ENCODE measurements at places on chromosomes 7 and 10. TPM values are rescaled to one million over a fixed set of nuclear protein-coding genes. Genes with fewer than 3 reads are reported as not detected.

Gene BRAF
- 21.1 TPM for polyA plus RNA-seq

Gene TBC1D12
- polyA plus RNA-seq: 7.8 TPM

Gene FGFR2
- 0.10 TPM for polyA plus RNA-seq

Gene PKD2L1
- not detected for polyA plus RNA-seq

Gene HMX3
- polyA plus RNA-seq: not detected

Gene DNTT
- polyA plus RNA-seq: not detected

DNA sequence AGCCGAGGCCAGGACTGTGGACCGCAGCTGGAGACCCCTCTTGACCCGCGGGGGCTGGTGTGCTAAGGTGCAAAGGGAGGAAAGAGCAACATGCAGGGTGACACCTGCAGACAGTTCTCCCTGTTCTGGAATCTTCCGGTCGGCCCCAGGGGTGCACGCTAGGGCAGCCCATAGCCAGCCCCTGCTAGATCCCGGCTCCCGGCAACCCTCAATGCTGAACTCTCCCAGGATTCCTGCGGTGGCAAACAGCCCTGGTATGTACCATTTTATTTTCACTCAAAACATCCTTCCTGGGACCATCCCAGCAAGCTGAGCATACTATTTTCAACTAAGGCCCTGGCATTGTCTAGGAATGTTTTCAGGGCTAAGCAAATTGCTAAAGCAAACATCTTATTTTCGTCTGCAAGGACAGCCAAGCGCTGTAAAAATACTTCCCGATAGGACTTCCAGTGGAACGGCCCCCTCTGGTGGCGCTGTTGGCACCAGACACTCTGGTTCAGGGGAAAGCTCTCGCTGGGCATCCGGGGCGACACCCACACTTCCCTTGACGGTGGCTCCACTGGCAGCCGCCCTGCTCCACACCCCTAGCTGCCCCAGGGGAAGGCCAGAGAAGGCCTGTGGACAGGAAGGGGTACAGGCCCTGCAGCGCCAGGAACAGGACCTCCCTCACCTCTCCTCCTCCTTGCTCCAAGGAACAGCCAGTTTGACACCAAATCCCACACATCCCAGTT, 99.4 kb downstream of the CTBP2 start:
- DNase-seq: peak; percentile 80
- peak overlapping the region; percentile 73 for H3K27ac ChIP-seq
- peaks cover 2% of the 10 kb centered on the region for H3K36me3 ChIP-seq
- peaks cover 52% of the 10 kb centered on the region for H3K4me1 ChIP-seq

DNA sequence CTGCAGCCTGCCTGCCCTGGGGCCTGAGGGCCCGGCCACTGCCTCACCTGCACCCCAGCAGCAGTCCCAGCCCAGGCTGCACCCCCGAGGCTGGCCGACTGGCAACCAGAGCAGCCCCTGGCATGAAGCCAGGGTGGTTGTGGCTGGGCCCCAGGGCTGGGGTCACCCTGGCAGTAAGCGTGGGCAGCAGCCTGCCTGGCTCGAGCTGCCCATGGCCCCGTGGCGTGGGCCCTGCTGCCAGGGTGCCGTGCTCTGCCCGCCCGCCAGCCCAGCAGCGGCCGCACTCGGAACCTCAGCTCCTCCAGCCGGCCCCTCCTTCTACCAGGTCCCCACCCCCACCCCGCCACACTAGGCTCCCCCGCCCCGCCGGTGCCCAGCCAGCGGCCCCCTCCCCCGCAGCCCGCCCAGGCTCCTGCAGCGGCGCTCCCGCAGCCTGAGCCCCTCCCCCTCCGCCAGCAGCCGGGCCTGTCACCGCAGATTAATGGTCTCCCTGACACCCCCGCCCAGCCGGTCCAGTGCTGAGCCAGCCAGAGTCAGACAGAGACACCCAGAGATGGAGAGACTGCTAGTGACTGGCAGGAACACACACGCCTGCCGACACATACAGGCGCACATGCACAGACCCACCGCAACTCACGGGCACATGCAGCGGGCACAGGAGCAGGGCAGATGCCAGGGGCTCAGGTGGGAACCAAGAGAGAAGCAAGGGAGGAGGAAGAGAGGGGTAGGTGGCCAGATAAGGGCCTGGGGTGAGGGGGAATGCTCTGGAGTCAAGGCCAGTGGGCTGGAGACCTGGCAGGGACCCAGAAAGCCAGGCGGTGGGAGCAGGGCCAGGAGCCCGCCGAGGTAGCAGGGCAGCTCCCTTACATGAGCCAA, 22.4 kb downstream of the KCNH2 start:
- peak; percentile 56 for DNase-seq
- H3K36me3 ChIP-seq: no peaks in the 10 kb centered on the region
- no peaks in the 10 kb centered on the region for H3K4me1 ChIP-seq

DNA sequence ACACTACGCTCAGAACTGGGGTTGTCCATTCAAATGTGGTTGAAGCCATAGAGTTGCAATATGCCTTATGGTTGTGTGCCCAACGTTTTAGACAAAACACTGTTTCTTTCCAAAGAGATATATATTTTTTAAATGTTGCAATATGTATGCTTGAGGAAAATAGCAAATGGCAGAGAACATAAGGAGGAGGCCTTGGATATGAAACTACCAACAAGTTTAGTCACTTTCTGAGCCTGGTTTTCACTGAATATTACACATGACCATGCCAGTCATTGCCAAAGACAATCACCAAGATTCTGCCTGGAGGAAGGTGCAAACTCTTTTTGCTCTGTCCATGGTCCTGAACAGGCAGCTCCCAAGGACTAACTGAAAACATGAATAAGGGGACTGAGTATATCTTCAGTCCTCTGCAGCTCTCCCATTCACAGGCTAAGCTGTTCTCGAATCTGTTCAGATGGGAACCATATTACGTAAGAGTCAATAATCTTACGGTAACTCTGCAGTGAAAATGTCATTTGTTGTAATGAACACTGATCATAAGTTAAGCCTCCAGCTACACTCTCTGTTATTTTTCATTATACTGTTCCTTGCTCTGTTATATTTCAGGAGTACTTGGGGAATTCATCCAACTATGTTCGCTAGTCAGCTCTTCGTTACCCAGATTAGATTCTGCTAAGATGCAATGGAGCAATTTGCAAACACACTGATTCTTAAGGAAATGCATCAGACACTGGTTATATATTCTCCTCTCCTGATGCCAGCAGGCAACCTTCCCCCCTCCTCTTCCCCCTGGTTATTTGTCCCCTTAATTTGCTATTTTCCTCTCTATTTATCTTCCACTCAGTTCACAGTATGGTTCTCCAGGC, 90.7 kb upstream of the C1QL3 start:
- no peaks in the 10 kb centered on the region for H3K4me1 ChIP-seq
- no peaks in the 10 kb centered on the region for H3K27me3 ChIP-seq
- peak; percentile 42 for DNase-seq
- no peaks in the 10 kb centered on the region for H3K36me3 ChIP-seq

- H3K27me3 ChIP-seq: no peaks in the 10 kb centered on the region
- DNase-seq: peak; percentile 83
- H3K4me3 ChIP-seq: no peak overlapping the region
These were observed 1277.1 kb downstream of the GATA3 start for GRCh38 chr10:9331583-9332008.

DNA sequence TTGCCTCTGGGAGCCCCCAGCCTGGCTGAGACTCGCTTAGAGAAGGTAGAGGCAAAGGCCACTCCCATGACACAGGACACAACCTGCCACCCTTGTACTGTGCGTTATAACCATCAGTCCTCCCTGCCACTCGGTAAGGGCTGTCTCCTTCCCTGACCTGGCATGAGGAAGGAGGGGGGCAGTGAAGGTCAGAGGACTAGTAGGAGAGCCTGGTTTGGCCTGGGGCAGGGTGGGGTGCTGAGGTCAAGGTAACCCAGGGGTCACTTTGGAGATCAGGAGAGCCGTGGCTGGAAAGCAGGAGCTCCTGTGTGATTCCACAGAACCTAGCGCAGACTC, 6.9 kb upstream of the TNRC18 start:
- no peaks in the 10 kb centered on the region for H3K27me3 ChIP-seq
- no peak overlapping the region for H3K4me3 ChIP-seq
- H3K27ac ChIP-seq: no peak overlapping the region
- H3K36me3 ChIP-seq: peaks cover 4% of the 10 kb centered on the region

GRCh38 chr10:30247704-30248103, 101.4 kb downstream of the MTPAP start:
- no peaks in the 10 kb centered on the region for H3K27me3 ChIP-seq
- no peak for DNase-seq
- no peaks in the 10 kb centered on the region for H3K36me3 ChIP-seq
- H3K4me3 ChIP-seq: no peak overlapping the region
- no peaks in the 10 kb centered on the region for H3K4me1 ChIP-seq
- H3K27ac ChIP-seq: no peak overlapping the region

DNA sequence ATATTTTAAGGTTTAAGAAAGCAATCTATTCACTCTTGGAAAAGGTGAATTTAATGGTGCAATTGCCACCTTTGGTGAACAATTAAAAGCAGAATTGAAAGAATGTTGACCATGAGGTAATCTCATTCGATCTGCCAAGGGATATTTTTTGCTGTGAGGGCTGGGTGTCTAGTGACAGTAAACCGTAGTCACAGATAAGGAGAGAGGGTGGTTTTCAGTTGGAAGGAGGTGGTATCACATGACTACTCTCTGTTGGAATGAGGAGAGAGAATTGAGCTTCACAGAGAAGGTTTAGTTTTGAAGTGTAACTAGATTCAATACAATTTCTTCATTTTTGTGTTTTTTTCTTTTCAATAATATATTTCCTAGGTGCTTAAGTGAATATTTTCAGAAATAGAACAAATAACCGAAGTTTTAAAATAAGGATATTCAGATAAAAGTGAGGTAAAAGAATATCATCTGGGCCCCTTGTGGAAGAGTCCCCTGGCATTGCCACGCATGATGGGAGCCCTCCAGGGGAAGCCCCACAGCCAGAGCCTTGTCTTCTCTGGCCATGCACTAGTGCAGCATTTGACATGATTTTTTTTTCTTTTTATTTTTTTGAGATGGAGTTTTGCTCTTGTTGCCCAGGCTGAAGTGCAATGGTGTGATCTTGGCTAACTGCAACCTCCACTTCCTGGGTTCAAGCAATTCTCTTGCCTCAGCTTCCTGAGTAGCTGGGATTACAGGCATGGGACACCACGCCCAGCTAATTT, 73.4 kb downstream of the GPR141 start:
- H3K36me3 ChIP-seq: no peaks in the 10 kb centered on the region
- H3K4me3 ChIP-seq: no peak overlapping the region
- H3K27ac ChIP-seq: no peak overlapping the region

DNA sequence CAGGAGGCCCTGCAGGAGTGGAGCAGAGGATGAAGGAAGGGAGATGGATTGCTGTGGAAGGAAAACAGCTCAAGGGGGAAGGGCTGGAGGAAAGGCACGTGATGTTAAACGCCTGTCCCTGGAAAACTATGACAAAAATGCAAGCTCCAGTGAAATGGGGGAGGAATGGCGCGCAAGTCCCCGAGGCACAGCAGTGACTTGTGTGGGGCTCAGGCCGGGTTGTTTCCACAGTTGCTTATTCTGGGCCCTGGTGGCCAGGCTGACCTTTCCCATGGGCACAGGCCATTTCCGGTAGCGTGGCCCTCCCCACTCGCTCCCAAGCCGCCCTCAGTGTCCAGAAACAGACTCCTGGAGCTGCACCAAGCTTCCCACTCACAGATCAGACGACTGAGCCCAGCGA, 68.1 kb upstream of the PDGFA start:
- H3K27ac ChIP-seq: no peak overlapping the region
- H3K36me3 ChIP-seq: no peaks in the 10 kb centered on the region
- no peak for DNase-seq
- H3K27me3 ChIP-seq: no peaks in the 10 kb centered on the region
- H3K4me1 ChIP-seq: peaks cover 2% of the 10 kb centered on the region
- no peak overlapping the region for H3K4me3 ChIP-seq

GRCh38 chr10:43671659-43672531, 23.2 kb upstream of the ZNF32 start:
- peaks cover 5% of the 10 kb centered on the region for H3K27me3 ChIP-seq
- H3K4me3 ChIP-seq: no peak overlapping the region
- no peak overlapping the region for H3K27ac ChIP-seq
- DNase-seq: peak; percentile 73

- H3K4me3 ChIP-seq: no peak overlapping the region
- H3K4me1 ChIP-seq: no peaks in the 10 kb centered on the region
- peak; percentile 59 for DNase-seq
- no peaks in the 10 kb centered on the region for H3K36me3 ChIP-seq
- H3K27ac ChIP-seq: no peak overlapping the region
These were observed 138.5 kb downstream of the CPED1 start for GRCh38 chr7:121126801-121127534.

DNA sequence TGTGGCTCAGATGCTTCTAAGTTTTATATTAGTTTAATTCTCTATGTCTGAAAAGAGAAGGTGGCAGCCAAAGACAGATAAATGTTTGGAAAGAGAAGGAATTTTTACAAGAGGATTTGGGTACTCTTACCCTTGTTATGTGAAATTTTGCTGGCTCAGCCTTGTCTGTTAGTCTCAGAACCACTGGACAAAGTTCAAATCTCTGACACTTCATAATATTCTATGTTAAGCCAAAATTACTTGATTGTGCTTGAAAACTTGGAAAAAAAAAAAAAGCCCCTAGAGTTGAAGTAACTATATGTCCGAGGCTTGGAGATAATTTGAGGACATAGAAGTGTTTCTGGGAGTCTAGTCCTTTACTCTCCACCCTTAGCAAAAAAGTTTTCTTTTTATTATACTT, 1079.3 kb upstream of the LRRTM3 start:
- H3K27me3 ChIP-seq: no peaks in the 10 kb centered on the region
- H3K4me1 ChIP-seq: no peaks in the 10 kb centered on the region
- no peak overlapping the region for H3K4me3 ChIP-seq
- no peak for DNase-seq

DNA sequence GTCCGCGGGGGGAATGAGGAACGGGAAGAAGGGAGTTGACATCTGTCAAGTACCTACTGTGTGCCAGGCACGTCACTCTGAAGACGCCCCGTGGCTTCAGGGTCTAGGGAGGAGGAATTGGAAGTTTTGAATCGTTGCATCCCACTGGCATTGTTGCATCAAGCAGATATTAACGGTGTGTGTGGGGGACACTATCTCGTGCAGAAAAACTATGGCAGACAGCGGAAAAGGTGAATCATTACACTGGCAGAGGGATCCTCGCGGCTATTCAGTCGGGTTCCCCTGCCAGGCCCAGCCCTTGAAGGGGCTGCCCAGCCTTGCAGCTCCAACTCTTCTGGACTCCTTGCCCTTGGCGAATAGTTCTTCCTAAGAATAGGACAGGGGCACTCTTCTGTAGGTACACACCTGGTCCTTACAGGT, 1.0 kb upstream of the KIAA1549 start:
- DNase-seq: no peak
- no peaks in the 10 kb centered on the region for H3K36me3 ChIP-seq
- peak overlapping the region; percentile 30 for H3K4me3 ChIP-seq
- H3K4me1 ChIP-seq: peaks cover 3% of the 10 kb centered on the region
- no peak overlapping the region for H3K27ac ChIP-seq

- no peak overlapping the region for H3K27ac ChIP-seq
- no peaks in the 10 kb centered on the region for H3K4me1 ChIP-seq
- no peak for DNase-seq
These were observed 550.6 kb upstream of the SEMA3D start for GRCh38 chr7:85737426-85737825.

All from fibroblast of lung (primary cell).